ENCODE measurements at places on chromosomes 16 and 17. TPM values are rescaled to one million over a fixed set of nuclear protein-coding genes. Genes with fewer than 3 reads are reported as not detected.

The CDR2 gene
- total RNA-seq, result 36.8 TPM

The TNFRSF17 gene
- not detected for total RNA-seq

The KLHL10 gene
- total RNA-seq, result not detected

The CCL4L2 gene
- not detected for total RNA-seq

The TPSAB1 gene
- total RNA-seq, result not detected

The TMC8 gene
- total RNA-seq, result not detected

The HES7 gene
- not detected for total RNA-seq

The RCVRN gene
- not detected for total RNA-seq

The ZSCAN10 gene
- total RNA-seq, result not detected

The CTF1 gene
- total RNA-seq, result 0.54 TPM

The CD300A gene
- not detected for total RNA-seq

The TBC1D3H gene
- not detected for total RNA-seq

The MGAT5B gene
- 0.49 TPM for total RNA-seq

The PRCD gene
- 7.0 TPM for total RNA-seq

The PERCC1 gene
- total RNA-seq, result not detected

The IL21R gene
- 2.9 TPM for total RNA-seq

The PLEKHH3 gene
- 19.9 TPM for total RNA-seq

The ULK2 gene
- total RNA-seq, result 7.1 TPM

The SLC6A2 gene
- not detected for total RNA-seq

The KRT27 gene
- not detected for total RNA-seq

The MEOX1 gene
- 0.54 TPM for total RNA-seq

The PDILT gene
- 0.18 TPM for total RNA-seq

The FOXO3B gene
- 8.3 TPM for total RNA-seq

The GPR179 gene
- total RNA-seq, result not detected

The RNF167 gene
- total RNA-seq, result 53.0 TPM

The HS3ST6 gene
- total RNA-seq, result not detected

The GP1BA gene
- total RNA-seq, result not detected

The ABCA6 gene
- total RNA-seq, result 53.5 TPM

The CLEC18B gene
- total RNA-seq, result 0.90 TPM

The YBX2 gene
- not detected for total RNA-seq

The CIBAR2 gene
- not detected for total RNA-seq

The ADAMTS18 gene
- total RNA-seq, result not detected

The DYNLRB2 gene
- not detected for total RNA-seq

The CCDC78 gene
- total RNA-seq, result 1.6 TPM

The OR3A3 gene
- not detected for total RNA-seq

The ZG16 gene
- total RNA-seq, result not detected

The TXNDC17 gene
- 225 TPM for total RNA-seq

The SLC13A5 gene
- not detected for total RNA-seq

The SOX9 gene
- 36.3 TPM for total RNA-seq

The HS3ST2 gene
- not detected for total RNA-seq

The MBTD1 gene
- 5.0 TPM for total RNA-seq

The KRTAP4-6 gene
- total RNA-seq, result not detected

The KRT33B gene
- total RNA-seq, result not detected

The CCL1 gene
- total RNA-seq, result not detected

The TEKT1 gene
- total RNA-seq, result not detected

The ADGRG3 gene
- not detected for total RNA-seq

The PGS1 gene
- total RNA-seq, result 35.2 TPM

The KRTAP4-1 gene
- not detected for total RNA-seq

The CFAP52 gene
- not detected for total RNA-seq

The CBFA2T3 gene
- not detected for total RNA-seq

All from cardiac atrium fibroblast (primary cell).